ENCODE measurements at places on chromosomes 3 and 15.

GRCh38 chr3:8307545-8308110 is 194.0 kb upstream of the LMCD1 start:
- no peak for DNase-seq

GRCh38 chr3:183081459-183082183 is 17.7 kb downstream of the MCCC1 start:
- DNase-seq, result no peak

DNA sequence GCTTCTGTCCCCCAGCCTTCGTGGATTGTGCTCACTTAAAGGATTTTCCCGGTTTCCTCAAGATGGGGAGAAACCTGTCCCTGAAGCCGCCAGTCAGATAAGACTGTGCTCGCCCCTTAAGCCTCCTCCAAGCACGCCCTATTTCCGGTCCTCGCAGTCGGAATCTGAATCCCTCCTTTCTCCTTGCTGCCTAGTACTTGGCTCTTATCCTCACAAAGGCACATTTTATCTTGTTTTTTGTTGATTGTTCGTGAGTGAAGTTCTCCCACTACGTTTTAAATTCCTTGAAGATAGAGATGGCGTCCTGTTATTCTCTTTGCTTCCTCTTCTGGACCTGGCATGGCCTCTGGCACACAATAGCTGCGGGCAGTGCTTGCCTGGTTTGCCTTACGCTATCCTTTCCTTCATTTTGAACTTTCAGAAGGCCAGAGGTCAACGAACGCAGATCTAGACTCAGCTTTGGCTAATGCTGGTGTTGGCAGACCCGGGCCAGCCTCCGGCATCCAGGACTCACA is 1.7 kb downstream of the CLDN11 start:
- no peak for DNase-seq

DNA sequence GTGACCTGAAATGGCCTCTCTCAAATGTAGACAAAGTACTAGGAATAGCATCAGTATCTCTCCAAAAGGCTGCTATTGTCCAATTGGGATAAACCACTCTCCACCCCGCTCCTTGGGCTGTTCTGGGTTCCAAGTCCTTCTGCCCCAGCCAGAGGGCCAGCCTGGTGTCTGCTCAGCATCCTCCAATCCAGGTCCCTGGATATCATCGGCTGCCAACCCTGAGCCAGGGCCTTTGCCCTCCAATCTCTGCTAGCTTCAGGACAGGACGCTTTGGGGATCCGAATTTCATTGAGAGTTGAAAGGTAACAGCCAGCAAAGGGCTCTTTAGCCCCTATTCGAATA is 119.3 kb upstream of the ADPGK start:
- no peak for DNase-seq

DNA sequence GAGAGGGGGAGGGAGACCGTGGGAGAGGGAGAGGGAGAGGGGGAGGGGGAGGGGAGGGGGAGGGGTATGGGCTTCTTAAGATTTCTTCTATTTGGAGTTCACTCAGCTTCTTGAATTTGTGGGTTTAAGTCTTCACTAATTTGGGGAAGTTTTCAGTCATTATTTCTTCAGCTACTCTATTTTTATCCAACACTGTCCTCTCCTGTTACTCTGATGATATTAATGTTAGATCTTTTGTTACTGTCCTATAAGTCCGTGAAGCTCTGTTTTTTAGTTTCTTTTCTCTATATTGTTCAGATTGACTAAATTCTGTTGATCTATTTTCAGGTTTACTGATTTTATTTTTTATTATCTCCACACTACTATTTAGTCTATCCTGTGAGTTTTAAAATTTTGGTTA is 351.5 kb upstream of the TPM1 start:
- DNase-seq, result no peak

- no peak for DNase-seq
Observed at GRCh38 chr3:157754451-157754850, 251.2 kb upstream of the VEPH1 start.

- DNase-seq, result peak; percentile 70
Observed at GRCh38 chr3:46098319-46098761, 71.1 kb upstream of the XCR1 start.

DNA sequence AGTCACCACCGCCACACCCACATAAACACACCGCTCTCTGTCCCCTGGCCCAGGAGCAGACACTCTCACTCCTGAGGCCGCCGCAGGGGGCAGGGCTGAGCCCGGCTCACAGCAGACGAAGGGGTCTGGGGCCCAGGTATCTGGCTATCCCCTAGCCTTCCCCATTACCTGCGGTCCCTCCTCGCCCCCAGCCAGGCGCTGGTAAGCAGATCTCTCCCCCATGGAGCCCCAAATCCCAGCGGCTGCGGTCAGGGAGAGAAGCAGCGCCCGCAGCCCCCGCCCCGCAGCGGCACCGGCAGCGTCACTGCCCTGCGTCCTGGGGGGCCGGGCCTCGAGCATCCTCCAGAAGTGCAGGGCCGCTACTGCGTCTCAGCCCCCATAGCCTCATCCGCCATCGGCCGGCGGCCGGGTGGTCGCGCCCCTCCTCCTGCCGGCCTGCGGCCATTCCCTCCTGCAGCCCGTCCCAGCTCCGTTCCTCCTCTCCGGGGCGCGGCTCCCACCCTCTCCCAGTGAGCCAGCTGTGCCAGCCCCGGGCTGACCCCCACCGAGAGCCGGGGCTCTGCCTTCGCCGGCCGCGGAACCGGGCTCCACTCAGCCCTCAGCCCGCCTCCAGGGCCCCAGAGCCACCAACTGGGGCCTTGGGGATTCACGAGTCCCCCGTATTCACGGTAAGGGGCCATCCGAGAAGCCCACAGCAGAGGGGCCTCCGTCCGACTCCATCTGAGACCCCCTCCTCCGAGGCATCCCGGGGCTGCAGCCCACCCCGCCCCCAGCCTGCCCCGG is 13.1 kb downstream of the TNK2 start:
- DNase-seq, result peak; percentile 61

GRCh38 chr3:49295489-49296058 is 18.5 kb upstream of the C3orf62 start:
- DNase-seq, result peak; percentile 9

- no peak for DNase-seq
Observed at GRCh38 chr15:45670091-45670490, 35.3 kb downstream of the SQOR start.

DNA sequence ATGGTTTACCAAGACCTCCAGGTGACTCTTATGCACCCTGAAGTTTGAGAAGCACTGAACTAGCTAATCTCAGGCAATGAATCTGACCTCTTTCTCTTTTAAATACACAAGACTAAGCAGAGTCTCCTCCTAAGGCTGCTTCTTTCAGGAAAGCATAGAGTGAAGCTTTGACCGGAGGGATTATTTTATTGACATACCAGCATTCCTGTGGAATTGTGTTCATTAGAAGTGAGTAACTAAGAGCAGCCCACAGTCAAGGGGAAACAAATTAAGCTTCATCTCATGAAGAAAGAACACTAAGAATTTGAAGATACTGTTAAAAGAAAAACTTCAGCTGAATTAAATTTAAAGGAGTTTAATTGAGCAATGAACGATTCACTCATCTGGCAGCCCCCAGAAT is 963.5 kb downstream of the NTRK3 start:
- no peak for DNase-seq

DNA sequence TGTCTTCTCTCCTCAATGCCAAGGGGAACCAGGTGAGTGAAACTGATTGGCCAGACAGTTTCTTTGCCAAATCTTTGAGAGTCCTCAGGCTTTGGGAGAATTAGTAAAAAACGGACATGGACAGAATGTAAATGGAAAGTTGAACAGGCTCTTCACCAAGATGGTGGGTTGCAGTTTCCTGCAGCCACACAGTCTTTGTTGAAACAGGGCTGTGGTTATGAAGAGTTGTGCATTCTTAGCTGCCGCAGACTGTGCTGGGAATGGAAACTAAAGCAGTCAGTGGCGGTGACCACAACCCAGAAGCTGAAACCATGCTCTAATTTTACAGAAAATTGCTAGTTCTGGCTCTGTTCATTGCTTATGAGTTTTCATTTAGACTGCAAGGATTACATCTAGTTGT is 42.1 kb upstream of the TASOR start:
- peak; percentile 68 for DNase-seq

- no peak for DNase-seq
Observed at GRCh38 chr15:69780374-69780773, 317.3 kb downstream of the TLE3 start.

- DNase-seq, result no peak
Observed at GRCh38 chr15:53982071-53982680, 3.9 kb downstream of the UNC13C start.

- no peak for DNase-seq
Observed at GRCh38 chr3:12999147-13000140, 73.8 kb downstream of the IQSEC1 start.

DNA sequence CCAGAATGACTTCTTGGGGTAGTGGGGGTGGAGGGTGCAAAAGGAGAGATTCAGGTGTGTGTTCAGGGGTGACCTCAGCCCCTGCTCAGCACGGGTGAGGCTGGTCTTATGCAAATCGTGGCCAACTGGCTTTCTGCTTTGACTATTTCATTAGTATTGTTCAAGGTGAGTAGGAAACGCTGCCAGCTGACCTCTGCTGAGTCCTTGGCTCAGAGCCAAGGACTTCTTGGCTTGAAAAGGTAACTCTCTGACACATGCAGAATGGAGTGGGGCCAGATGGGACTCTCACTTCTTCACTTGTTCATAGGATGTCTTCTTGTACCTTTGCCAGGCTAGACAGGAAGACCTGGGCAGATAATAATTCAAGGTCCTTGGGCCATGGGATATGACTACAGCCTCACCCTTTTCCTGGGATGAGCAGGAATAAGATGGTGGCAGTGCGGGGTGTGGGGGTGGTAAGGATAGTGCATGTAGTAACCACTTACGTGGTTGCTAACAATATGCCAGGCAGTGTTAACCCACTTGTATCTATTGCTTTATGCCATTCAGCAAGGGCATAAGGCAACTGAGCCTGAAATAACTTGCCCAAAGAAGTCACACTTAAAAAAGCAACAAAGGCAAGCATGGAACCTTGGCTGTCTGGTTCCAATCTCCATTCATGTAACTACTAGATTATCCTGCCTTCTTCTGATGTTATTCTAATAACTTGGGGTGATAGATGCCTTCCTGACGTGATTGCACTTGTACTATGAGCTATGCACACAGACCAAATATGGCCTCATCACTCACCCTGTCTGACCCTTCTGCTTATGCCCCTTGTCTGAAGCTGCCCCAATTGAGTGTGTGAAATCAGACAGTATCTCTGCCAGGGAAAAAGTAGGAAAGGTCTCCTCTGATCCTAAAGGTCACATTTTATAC is 193.1 kb downstream of the NR1D2 start:
- DNase-seq, result no peak

DNA sequence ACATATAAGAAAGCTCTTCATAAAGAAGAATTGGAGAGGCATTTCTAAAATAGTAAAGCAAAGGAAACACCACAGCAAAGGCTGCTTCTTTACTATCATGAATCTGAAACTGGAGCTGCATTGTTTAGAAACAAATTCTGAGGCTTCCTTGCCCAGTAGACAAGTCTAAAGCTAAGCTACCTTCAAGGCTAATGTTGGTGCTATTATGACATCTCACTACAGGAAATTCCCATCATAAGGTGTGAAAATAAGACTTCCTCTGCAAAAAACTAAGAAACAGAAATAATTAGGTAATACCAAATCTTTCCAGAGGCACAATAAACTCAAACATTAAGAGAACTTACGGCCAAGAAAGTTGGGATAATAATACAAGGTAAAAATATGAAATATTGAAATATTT is 89.9 kb upstream of the P3H2 start:
- DNase-seq, result no peak

DNA sequence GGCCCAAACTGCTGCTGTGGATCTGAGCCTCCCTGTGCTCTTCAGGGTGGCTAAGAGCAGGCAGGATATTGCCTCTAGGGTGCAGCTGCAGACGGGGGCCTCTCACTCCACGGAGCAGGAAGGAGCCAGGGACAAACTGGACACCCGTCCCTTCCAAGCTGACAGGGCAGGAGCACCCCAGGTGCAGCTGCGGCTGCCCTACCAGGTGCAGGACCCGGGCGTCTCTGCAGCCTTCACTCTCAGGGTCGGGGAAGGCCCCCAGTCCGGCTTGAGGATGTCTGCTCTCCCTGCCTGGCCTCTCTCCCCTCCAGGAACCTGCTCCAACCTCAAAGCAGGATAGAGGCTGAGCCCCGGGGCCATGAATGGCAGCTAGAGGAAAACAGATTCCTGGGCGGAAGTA is 1554.9 kb upstream of the CADM2 start:
- DNase-seq, result no peak

GRCh38 chr15:68632101-68632500 is 53.3 kb downstream of the CORO2B start:
- no peak for DNase-seq

DNA sequence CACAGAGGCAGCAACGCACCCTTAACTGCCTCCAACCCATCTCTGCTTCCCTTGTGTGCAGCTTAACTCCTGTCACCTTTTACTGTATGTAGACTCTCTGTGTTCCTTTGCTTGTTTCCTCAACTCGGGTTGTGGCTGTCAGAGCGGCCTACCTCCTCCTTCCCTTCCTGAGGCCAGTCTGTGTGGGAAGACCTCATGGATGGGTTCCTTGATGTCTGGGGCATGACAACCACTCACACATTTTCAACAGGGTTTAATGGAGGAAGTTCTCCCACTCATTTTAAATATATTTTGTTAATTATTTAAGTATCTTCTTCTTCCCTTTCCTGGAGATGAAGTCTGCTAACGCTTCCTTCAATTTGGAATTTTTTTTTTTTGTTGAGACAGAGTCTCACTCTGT is 1.8 kb upstream of the CSPG5 start:
- no peak for DNase-seq

- DNase-seq, result no peak
Observed at GRCh38 chr3:172131746-172132145, 92.4 kb downstream of the FNDC3B start.

DNA sequence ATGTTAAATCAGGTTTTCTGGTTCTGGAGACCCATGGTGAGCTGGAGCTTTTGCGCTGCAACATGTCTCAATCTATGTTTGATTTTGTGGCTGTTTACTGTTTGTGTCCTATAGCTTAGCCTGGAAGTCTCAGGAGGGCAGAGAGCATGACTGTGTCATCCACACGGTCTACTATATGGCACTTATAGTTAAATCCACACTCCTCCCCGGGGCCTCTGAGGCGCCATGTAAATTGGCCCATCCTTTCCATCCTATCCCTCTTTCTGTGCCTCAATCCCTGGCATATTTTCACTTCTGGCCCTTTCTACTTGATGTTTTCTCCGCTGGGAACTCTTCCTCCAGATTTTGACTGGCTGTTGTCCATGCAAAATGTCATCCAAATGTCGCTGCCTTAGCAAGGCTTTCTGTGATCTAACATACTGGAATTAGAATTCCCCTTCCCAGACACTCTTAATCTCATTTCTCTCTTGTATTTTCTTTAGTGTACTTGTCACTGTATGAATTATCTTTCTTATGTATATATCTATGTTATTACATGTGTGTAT is 560.8 kb upstream of the RGMA start:
- no peak for DNase-seq

Measured in activated T-helper 1 cell treated with anti-CD3 and anti-CD28 coated beads, Interleukin-12 subunit alpha, Interleukin-12 subunit beta, Interleukin-2, Interleukin-4 antibody, amounts not matched to agents 30 ng/mL and 10 ng/mL and 1 ng/mL, durations not matched to agents 14 hours and 24 hours and 36 hours (primary cell).